HCT116 (cell line): ENCODE measurements at places on chromosomes 1 and 21.

GRCh38 chr1:168180148-168180524, 1.4 kb downstream of the TIPRL start:
- DNase-seq, result no peak

- no peak for DNase-seq
Observed at GRCh38 chr1:43418858-43419257, 29.2 kb downstream of the SZT2 start.

DNA sequence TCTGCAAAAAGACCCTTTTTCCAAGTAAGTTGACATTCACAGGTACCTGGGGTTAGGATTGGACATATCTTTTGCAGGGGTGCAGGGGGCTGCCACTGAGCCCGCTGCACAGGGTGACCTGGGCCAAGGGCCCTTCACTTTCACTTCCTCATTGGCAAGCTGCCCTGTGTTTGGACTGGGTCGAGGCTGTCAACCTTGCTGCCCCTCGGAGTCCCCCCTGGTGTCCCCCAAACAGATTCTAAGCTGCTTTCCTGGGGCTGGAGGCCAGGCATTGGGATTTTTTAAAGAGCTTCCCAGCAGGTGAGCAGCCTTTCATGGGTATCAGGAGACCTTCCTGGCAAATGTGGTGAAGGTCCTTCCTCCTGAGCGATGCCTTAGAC, 7.9 kb upstream of the UMODL1 start:
- no peak for DNase-seq

GRCh38 chr1:91499904-91500755, 521 bp upstream of the CDC7 start:
- no peak for DNase-seq

- DNase-seq, result no peak
Observed at GRCh38 chr1:19032701-19033514, 76.4 kb upstream of the IFFO2 start.

- DNase-seq, result no peak
Observed at GRCh38 chr1:3072391-3073185, 3.6 kb downstream of the PRDM16 start.

DNA sequence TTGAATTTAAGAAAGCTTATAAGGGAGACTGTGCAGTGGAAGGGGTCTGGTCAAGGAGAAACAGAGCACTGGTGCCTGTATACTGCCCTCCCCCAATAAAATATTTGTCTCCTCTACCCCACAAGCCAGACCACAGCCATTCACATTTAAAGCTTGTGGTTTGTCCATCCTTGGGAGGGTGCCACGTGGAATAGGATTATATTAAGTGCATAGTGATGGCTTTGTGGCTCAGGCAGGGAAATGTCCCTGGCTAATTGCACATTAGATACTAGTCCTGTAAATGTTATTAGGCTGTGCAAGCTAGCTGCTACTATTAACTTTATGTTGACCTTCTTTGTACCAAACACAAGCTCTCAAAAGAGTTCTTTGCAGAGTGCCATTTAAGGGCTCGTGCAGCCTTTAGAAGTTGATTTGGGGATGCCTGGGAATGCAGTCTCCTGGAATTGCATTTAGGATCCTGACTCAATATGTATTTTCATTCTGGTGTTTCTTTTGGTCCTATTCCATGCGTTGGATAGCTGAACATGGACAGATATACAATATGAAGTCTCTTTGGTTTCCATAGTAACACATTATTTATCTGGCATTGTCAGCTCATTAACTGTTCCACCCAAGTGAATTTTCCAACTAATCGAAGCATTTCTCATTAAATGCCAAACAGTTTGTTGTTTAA, 210.6 kb downstream of the ROR1 start:
- DNase-seq, result no peak

- no peak for DNase-seq
Observed at GRCh38 chr21:45111703-45112102, 37.3 kb downstream of the ADARB1 start.

- no peak for DNase-seq
Observed at GRCh38 chr1:156165083-156165482, 11.7 kb downstream of the SEMA4A start.
